Activated effector memory CD4-positive, alpha-beta T cell treated with Interleukin-2 at 50 U/mL for 16 hours (primary cell): ENCODE measurements at places on chromosomes 12 and 14.

DNA sequence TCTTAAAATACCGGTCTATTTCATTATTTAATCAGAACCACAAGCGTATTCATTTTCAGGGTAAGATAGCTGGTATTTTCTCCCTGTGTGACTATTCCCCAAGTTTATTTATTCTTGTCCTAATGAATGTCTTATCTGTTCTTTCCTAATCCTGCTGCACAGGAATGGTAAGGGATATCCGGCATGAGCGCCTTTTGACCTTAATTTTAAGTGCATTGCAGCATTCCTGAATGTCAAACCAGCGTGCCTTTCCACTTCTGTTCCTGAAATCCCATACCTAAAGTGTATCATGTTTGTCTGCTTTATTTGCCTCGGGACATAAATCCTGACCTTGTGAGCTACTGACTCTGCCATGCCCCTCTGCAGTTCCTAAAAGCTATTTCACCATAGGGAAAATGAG is 1713.2 kb upstream of the FLRT2 start:
- no peak for DNase-seq

DNA sequence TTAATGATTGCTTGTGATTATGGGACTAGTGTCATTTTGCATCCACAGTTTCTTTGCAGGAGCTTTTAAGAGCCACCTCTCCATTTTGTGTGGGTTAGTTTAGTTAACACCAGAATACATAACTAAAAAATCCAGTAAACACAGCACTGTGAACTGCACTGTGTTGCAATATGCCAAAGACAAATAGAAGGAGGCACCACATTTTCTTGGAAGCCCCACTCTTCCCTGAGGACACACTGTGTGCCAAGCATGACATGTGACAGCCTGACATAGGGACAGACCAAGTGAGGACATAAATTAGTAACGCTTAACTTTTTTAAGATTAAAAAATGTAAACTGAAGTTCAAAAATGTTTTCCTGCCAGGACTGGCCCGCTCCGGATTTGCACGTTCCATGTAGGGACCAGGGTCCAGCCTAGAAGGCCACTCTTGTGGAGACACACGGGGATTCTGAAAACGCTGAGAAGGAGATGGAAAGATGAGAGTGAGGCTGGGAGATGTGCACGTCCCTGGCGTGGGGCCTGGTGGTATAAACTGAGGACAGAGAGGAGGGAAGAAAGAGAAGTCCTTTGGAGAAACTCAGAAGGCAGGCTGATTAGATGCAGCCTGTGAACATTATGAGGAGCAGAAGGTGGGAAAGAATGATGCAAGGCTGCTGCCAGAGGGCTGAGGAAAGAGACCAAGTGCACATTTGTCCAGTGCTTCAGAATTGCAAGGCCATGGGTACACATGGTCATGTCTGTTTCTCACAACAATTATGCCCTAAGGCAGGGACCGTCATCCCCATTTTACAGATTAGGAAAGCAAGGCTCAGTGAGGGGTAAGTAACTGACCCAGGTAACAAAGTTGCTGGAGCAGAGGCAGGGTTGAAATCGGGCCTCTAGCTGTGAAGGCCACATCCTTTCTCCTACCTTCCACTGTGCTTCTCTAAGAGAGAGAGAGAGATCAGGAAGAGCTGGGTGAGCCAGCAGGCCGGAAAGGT is 45.1 kb downstream of the ISCA2 start:
- no peak for DNase-seq

GRCh38 chr14:24475261-24475660 is 32.7 kb upstream of the SDR39U1 start:
- DNase-seq = no peak

- DNase-seq = no peak
Measured at GRCh38 chr12:47621960-47622359, 83.9 kb downstream of the RPAP3 start.

DNA sequence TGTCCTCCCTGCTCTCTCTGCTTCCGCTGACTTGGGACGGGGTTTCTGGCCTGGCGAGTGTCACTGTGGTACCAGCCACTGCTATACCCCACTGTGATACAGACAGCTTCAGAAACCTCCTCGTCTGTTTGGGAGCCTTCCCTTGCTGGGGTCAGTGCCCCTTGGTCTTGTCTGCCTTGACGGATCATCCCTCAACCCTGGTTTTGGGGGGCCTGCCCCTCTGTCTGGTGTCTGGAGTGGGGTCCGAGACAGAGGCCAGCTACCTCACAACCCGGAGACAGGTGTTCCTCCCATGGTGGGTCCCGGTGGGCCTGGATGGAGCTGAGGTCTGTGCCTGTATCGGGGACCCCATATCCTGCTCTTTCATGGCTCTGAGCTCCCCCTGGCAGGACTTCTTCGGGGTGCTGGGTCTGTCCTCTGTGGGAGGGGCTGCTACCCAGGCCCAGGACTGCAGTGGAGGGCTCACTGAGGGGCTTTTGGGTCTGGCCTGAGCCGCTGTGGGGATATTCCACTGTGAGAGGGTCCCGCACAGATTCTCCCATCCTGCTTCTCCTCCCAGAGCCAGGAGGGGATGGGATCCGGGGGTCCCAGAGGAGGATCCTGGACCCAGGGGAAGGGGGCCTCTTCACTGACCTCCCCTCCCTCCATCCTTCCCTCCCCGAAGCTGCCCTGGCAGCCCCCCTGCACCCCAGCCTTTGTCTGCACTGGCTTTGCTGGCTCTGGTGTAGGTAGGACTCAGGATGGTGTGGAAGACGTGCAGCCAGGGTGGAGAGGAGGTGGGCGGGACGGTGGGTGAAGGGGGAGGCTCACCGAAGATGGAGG is 365.5 kb downstream of the TMEM121 start:
- DNase-seq = no peak
